Suprapubic skin (tissue), 4 donors: ENCODE measurements at places on chromosomes 6 and 20. TPM values are rescaled to one million over a fixed set of nuclear protein-coding genes. Genes with fewer than 3 reads are reported as not detected.

CDC5L gene
- total RNA-seq = 15.5 TPM

- DNase-seq = no peak
Observed at GRCh38 chr6:5464099-5464885, 203.0 kb downstream of the FARS2 start.

DNA sequence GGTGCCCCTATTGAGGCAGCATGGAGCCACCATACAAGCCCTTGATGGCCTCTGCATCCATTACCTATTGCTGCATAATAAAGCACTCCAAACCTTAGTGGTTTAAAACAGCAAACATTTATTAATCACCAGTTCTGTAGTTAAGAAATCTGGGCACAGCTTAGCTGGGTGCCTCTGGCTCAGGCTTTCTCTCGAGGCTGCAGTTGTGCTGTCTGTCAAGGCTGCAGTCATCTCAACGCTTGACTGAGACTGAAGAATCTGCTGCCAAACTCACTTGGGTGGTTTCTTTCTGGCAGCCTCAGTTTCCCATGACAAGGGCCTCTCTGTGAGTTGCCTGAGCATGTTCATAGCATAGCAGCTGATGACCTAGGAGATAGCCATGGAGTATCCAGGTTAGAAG is 207.4 kb upstream of the LRFN2 start:
- DNase-seq = no peak

GRCh38 chr20:52914870-52915269 is 57.3 kb upstream of the TSHZ2 start:
- DNase-seq = no peak

- DNase-seq = no peak
Observed at GRCh38 chr20:12237772-12238171, 320.1 kb downstream of the BTBD3 start.

BMP2 gene
- 24.1 TPM for total RNA-seq

MLIP gene
- total RNA-seq = 12.8 TPM

GRCh38 chr6:96014846-96015517 is 792 bp upstream of the FUT9 start:
- DNase-seq = no peak

DNA sequence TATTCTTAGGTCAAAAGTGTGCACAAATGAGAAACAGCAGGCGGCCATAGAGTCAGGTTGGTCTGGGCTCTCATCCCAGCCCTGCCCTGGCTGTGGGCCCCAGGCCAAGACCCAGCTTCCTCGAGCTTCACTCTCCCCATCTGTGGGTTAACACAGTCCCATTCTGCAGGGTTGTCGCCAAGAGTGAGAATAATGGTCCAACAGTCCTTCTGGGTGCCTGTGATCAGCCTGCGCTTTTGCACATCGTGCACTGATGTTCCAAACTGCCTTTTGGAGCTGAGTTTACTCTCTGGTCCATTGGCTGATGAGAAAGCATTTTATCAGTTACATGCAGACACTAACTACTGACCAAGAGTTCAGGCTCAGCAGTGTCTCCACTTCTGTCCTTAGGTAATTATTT is 82.6 kb downstream of the INSM1 start:
- DNase-seq = no peak

BPI gene
- total RNA-seq = not detected

- DNase-seq = no peak
Observed at GRCh38 chr6:157989541-157990289, 8.1 kb downstream of the SYNJ2 start.

GRCh38 chr20:56788671-56789610 is 159.8 kb downstream of the TFAP2C start:
- DNase-seq = no peak

IP6K3 gene
- 0.51 TPM for total RNA-seq

DNA sequence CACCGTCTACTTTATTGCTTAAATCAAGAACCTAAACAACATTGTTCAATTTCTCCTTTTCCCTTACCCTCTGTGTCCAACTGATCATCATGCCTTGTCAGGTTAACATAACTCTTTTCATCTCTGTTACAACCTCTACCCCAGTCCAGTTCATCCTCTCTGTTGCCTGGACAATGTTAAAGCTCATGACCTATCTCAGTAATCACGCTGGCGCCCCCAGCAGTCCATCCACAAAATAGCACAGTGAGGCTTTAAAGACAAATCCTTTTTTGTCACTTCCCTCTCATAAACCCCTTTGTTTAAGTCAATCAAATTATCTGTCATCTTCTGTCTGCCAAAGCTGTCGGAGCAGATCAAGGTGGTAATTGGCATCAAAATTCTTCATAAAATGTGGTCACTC is 140.1 kb downstream of the QKI start:
- DNase-seq = no peak

GRCh38 chr6:52373151-52373690 is 11.3 kb downstream of the PAQR8 start:
- no peak for DNase-seq

DNA sequence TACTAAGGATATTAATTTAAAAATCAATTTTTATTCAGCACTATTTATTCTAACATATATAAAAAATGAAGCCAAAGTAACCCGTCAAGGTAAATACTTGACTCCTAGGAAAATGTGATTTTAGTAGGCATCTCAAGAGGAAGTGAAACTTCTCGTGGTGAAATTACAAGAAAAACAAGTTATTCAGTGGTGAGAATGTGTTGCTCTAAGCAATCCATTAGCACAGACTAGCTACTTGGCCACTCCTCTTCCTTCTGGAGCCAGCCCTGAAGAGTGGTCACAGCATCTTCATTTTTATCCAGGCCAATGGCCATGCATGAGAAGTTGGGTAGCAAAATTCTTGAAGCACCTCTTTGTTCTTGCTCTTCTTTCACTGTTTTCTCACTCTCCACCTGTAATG is 40.4 kb upstream of the GFRAL start:
- no peak for DNase-seq

DNA sequence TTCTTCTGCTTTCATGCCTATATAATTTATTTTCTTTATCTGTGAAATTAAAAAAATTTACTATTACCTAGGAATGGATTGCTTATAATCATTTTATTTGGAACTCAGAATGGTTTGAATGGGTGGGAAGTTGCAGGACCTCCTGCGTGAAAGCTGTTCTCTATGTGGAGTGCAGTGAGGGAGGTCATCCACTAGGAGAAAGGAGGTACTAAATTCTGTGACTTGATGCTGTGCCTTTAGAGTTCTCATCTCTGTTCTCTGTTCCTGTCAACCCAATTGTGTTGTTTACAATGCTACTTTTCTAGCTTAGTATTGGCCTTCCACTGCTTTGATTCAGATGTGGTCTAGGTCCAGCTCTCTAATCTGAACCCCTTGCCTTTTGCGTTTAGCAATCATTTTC is 65.0 kb upstream of the HIVEP1 start:
- no peak for DNase-seq

FAM83D gene
- total RNA-seq = 3.9 TPM

DNA sequence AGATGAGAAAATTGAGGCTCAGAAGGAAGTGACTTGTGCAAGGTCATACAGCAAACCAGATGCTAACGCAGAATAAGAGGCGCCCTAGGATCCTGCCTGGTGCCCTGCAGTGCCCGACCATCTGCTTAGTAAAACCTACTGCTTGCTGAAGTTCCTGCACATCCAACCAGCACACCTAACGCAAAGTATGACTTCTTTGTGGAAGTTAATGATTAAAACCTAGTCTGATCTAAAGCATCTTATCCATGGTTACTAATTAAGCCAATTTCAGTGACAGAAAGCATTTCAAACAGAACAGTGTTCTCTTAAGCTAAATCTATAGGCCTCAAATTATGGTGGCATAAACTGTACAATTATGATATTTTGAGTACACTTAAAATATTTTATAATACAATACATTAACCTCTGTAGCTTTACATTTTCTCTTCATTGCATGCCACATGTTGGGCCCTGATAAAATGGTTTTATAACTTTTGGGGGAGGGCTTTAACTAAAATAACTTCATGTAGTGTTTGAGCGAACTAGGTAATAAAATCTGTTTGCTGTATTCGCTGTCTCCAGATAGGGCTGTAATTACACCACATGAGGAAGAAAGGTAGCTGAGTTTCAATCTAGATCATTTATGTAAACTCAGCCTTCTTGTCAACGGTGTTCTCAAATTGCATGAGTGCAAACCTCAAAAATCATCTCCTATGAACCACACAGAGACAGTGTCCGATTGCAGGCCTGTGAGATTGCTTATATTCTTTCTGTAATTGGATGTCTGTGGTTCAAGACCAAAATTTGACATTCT is 37.5 kb upstream of the BEND3 start:
- no peak for DNase-seq

DNA sequence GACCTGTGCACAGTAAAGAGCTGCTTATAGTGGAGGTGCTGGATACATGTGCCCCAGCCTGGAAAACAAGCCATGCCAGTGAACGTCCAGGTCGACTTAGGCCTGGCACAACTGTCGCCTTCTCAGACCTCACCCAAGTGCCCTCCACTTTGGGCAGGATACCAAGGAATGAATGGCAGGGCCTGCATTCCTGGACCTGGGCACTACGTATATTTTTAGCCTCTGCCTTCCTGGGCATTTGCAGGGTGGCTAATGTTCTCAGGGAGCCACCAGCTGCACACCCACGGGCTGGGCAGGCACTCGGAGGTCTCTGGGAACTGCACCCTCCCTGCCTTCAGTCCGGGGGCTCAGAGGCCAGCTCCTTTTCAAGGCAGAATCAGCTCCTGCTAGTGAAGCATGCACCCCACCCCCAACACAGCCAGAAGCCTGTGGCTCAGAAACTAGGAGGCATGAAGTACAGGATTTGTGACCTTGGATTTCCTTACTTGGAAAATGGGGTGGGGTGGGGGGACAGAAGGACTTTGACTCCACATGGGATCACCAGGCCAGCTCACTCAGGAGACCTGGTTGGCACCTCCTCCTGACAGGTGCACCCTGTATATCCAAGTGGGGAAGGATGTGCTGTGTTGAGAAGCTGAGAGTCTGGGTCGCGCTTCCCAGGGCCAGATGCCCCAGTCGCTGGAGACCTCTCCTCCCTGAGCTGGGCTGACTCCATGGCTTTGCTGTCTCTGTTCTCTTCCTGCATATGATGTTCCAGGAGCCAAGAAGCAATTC is 2.5 kb upstream of the LSM14B start:
- no peak for DNase-seq

FOXA2 gene
- total RNA-seq = not detected

DEFB124 gene
- not detected for total RNA-seq

DNA sequence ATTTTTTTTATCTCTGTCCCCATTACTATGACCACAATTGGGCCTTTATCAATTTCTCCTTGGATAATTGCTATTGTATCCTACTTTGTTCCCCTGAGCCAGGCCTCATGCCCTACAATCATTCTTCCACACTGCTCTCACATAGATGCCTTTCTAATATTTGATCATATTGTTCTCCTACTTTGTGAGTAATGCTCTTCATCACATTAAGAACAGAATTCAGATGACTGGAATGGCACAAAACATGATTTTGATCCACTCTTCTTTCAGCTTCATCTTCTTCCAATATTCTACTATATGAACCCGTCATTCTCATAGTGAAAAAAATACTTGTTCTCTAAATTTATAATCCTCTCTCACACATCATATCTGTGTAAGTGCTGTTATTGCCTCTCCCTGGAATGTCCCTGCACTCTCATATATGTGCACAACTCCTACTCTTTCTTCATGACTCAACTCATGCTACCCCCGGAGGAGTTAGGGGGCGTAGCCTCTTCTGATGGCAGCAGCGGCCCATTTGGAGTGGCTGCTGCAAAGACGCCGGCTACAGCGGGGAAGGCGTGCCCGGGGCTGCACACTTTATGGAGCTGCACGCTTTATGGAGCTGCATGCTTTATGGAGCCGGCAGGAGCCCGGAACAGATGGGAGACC is 25.3 kb upstream of the HACE1 start:
- DNase-seq = no peak

HLA-DRB5 gene
- total RNA-seq = 1.3 TPM

- no peak for DNase-seq
Observed at GRCh38 chr6:159279790-159280277, 110.6 kb downstream of the FNDC1 start.

DNA sequence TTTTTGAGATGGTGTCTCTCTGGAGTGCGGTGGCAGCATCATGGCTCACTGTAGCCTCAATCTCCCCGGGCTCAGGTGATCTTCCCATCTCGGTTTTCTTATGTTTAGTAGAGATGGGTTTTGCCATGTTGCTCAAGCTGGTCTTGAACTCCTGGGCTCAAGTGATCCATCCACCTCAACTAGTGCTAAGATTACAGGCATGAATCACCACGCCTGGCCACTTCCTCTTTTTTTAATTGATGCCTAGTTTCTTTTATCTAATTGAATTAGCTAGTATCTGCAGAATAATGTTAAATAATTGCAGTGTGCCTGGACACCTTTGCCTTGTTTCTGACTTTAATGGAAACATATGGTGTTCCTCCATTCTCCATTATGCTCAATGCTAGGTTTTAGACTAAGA is 38.4 kb upstream of the SLC22A16 start:
- no peak for DNase-seq

SOX12 gene
- total RNA-seq = 5.5 TPM

GRCh38 chr20:16485401-16485800 is 87.8 kb downstream of the KIF16B start:
- DNase-seq = no peak

SAMD5 gene
- total RNA-seq = 3.8 TPM

- DNase-seq = no peak
Observed at GRCh38 chr6:28134015-28134414, 7.7 kb upstream of the ZKSCAN8 start.

HTR1E gene
- total RNA-seq = not detected

GRCh38 chr6:170265655-170266054 is 25.2 kb downstream of the DLL1 start:
- no peak for DNase-seq

DNA sequence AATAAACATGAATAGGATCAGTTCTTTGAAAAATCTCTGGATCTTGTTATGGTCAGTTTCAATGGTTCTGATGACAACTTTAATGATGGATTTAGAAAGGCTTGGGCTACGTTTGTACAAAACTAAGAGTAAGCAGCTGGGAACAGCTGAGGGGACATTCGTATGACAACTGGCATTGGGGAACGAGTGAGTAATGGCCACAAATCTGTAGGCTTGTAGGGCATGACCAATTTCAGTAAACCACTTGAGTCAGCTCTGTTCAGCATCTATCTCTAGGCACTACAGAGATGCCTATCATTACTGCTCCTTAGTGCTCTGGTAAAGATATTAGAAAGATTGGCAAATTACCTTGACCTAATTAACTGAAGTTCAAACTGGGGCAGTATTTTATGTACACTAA is 1375.6 kb downstream of the EPHA7 start:
- no peak for DNase-seq

DNA sequence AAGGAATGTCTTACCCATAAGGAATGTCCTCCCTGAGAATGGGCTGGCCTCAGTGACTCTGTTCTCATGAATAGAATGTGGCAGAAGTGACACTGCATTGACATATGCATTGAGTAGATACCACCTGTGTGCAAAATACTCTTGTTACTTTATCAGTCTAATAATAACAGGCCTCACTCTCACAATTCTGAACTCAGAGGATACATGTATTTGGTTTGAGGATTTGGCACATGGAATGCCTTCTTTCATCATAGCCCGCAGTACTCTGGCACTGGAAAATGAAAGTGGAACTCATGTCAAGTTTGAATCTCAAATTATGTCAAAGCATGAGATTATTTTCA is 52.9 kb upstream of the PLCB4 start:
- no peak for DNase-seq
